BE2C (cell line): ENCODE measurements at places on chromosomes 12 and 14.

- DNase-seq: no peak
These were observed 5.9 kb downstream of the GSG1 start for GRCh38 chr12:13097491-13098011.

DNA sequence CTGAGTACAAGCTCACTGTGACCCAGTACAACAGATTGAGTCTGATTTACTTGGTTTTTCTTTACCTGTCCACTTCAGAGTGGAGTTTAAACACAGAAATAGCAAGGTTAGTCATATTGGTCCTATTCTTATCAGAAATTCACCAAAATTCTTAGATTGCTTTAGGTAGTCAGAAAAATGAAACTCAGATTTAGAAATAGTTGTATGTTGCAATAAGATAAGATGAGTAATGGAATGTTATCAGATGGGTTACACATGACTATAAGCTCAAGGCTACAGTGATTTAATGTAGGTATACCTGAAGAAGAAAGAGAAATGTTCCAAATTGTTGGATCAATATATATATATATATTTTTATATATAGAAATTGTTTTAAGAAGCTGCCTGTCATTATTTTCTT, 524.1 kb downstream of the LRFN5 start:
- DNase-seq: no peak

DNA sequence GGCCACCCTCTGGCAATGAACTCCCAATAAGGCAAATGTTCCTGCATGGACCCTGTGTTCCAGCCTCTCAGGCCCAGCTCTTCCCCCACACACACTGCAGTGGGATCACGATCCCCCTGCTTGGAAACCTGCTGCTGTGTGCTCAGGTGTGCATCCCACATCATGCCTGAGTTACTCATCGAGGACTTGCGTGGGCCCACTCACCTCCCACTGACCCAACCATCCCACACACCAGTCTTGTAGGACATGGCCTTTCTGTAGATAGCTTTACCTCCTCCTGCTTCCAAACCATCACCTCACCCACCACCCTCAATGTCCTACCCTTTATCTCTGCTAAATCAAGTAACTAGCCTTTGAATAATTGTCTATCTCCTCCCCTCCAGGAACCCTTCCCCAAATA, 24.6 kb downstream of the NPC2 start:
- no peak for DNase-seq

DNA sequence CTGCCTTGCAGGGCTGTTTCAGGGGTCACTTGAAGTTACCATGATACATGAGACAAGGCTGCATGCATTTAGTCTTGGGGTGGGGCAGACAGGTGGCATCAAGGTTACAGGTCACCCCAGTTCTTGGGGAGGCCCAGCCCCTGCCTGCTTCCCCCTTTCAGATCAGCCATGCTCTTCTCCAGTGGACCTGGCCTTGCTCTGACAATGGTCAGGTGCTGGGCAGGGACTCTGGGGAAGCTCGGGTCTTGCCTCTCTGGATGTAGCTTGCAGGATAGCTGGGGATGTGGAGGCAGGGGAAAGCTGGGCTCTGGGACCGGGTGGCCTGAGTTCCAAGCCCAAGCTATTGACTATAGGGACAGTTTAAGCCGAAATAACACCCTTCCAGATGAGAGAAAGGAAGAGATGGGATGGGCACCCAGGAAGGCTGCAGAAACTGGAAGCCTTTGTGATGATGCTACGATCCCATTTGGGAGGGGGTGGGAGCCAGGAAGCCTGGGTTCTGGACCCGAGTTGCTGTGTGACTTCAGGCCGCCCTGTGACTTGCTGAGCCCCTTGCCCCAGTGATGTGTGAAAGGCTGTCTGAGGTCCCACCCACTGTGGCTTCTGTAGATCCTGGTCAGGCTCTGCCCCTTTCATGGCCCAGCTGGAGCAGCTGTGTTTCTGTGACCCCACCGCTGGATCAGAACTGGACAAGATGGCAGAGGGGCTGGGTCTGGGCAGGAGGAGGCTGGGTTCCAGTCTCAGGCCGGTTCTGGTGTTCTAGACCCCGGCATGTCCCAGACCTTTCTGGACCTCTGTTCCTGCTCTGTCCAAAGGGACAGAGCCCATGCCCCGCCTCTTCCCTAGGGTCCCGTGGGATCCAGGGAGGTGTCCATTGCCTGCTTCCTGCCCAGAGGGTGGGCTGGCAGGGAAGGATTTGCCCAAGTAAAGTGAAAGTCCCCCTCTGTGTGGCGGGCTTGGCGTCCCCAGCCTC, 2.1 kb downstream of the TNFAIP2 start:
- DNase-seq: no peak

DNA sequence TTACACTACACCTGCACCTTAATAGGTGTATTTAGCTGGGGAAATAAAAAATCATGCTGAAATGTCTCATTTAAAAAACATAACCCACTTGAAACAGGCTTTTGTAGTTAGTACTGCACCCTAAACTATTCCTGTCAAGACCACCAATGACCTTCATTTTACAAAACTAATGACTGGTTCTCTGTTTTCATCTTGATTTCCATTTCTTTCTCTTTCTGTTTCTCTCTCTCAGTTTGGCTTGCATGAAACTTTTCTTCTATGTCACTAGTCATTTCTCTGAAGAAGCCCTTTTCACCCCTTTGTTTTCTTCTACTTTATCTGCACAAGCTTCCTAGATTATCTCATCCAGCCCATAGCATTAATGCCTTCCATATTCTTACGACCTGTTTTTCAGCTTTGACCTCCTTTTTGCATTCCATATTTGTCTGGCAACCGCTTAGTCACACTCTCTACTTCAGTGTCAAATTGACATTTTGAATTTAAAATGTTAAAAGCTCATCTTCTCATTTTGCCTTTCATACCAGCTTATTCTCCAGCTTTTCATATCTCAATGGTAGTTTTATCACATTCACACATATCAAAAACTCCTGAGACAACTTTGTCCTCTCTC, 32.7 kb upstream of the KLRF1 start:
- DNase-seq: no peak

- DNase-seq: peak; percentile 61
These were observed 96.7 kb downstream of the SLC25A47 start for GRCh38 chr14:100419856-100420255.

- DNase-seq: peak; percentile 78
These were observed 479 bp downstream of the GPR135 start for GRCh38 chr14:59464486-59465315.

- DNase-seq: no peak
These were observed 1721.5 kb upstream of the SEL1L start for GRCh38 chr14:83255015-83255726.

DNA sequence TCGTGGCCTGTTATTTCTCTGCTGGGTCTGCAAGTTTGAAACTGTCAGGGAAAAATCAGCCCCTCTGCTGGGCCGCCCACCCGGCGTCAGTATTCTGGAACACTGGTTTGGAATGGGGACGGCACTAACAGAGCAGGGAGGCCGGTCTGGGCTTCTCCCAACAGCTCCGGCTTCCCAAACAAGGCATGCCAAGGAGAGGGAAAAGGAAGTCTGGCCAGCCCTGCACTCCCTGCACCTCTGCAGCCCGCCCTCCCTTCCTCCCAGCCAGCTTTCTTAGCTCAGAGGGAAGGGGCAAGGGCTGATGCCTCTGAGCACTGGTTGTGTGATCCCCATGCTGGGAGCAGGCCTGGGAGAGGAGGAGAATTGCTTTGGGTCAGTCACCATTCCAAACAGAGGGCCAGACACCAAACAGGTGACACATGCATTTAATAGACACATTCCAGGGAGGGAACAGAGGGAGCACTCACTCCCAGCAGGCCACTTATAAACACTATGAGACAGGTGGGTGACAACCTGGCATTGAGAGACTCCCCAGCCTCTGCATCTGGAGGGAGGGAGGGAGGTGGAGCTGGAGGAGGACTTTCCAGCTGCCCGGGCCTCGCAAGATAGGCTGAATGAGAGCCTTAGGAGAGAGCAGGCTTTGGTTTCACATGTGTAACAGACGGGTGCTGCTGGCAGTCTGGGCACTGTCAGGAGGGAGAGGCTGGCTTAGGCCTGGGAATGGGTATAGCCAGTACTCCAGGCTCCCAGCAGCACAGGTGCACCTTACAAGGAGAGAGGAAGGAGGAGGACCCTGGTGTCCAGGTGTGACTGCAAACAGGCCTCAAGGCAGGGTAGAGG, 10.3 kb downstream of the KRT75 start:
- DNase-seq: no peak

DNA sequence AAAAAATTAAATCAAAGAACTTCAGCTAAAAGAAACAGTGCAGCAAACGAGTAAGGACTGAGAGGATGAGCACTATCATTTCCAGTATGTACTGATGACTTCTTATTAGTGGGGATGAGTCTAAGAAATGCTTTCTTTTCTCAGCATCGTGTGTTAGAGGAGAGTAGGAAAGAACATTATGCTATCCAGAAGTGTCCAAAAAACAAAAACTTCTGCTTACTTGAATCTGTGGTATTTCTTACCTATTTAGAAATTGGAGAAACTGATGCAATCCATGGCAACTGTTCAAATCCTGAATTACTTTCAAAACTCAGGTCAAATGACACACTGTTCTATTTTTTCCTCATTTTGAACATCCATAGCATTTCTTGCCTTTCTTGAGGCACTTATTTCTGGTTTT, 23.7 kb downstream of the ABCD2 start:
- no peak for DNase-seq
